Iris pigment epithelial cell (primary cell): ENCODE measurements at places on chromosomes 6 and 20.

DNA sequence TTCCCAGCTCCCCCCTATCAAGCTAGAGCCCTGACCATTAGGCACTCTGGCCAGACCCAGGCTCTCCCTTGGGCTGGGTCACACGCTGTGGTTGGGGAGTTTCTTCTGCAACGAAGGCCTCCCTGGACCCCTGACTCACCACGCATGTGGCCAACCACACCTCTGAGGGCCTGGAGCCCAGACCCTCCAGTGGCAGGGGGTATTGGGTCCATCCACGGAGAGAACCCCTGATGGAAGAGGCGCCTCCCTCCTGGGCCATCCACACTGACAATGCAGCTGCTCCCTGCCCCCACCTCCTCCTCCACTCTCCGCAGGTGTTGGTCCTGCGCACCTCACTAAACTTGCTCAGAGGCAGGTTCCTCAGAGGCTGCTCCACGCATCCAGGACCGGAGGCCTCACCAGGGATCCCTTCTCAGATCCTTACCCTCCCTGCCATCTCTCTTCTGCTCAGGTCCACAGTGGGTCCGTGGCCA is 125.4 kb downstream of the RNASET2 start:
- no peak for DNase-seq

DNA sequence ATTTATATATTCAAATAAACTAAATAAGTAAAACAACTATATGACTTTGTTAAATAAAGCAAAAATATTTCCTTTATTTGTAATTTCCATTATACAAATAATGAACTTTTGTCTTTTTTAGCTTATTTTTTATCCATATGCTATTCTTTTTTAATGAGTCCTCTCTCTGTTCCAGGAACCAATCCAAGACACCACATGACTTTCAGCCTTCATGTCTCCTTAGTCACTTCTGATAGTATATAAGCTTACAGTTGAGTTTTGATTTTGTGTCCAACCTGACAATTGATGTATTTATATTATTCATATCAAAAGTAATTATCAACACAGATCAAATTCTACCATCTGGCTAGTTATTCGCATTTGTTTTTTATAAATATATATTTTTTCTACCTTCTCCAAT is 582.3 kb upstream of the GJE1 start:
- peak; percentile 52 for DNase-seq

DNA sequence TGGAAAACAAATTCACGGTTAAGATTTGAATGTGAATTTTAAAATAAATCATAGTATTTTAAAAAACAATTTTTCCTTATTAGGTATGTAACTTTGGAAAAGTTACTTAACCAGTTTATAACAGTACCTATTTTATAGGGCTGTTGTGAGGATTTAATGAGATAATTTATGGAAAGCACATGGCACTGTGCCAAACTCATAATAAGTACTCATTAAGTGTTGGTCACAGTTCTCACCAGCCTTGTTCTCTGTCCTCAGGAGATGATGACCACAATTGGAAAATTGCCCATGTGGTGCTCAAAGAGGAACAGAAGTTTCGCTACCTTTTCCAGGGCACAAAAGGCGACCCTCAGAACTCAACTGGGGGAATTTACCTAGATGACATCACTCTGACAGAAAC is 39.6 kb downstream of the MEP1A start:
- no peak for DNase-seq

DNA sequence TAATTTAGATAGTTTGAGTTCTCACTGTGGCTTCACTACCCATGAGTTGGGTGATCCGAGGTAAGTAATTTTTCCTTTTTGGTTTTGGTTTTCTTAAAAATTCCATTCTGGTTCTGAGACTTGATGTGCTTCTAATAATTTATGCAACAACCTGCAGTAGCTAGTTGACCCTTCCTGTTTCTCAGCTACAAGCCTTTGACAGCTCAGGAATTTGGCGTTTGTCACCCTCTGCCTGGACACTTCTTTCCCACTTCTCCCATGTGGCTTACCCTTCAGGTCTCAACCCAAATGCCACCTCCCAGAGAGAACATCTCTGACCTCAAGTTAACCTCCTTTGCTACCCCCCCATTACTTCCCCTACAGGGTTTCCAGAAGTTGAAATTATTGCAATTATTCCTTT is 49.7 kb upstream of the TSHZ2 start:
- no peak for DNase-seq

DNA sequence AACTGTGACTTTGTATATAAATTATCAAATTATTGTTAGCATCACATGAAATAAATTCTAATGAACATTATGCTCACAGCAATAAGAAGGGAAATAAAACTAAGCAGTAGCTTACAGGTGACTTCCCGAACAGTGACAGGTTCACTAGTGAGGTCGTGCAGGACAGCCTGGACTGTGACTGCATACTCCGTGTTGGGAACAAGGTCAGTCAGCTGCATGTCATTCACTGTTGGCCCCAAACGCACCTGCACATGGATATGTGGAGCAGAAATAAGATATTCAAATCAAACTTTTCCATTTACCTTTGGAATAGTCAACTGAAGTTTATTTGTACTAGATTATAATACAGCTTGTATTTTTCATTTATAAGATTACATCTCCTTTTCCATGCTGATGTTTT is 60.6 kb downstream of the COL12A1 start:
- DNase-seq = no peak

DNA sequence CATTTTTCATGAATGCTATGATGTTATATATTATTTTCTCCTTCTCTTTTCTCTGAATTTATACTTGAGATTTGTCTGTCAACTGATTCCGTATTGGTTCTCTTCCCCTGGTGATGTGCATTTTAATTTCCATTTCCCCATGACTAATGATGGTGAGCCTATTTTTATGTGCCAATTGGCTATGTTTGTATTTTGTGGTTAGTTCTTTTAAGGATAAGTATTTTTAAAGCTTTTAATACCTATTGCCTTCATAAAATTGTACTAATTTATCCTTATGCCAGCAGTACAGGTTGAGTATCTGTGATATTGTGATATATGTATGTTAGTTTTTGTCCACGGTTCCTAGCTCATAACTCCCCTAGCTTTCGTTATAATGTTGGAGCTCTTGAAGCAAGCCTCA is 2.8 kb downstream of the POLH start:
- peak; percentile 29 for DNase-seq

DNA sequence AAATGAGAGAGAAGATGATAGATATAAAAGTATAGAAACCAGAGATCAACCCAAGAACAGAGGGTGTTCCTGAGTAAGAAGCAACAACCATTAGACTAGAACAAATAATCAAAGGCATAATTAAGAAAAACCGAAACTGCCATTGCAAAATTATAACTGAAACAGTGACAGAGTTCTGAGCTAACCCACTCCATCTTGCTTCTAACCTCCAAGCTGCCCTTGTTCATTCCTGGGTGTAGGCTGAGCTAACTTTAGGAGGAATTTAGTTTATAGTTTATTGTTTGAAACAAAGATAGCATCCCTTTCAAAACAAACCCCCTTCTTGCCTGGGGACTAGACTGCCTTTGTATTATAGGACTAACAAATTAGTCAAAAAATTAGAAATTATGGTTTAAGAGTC is 56.1 kb upstream of the PRND start:
- DNase-seq = no peak

DNA sequence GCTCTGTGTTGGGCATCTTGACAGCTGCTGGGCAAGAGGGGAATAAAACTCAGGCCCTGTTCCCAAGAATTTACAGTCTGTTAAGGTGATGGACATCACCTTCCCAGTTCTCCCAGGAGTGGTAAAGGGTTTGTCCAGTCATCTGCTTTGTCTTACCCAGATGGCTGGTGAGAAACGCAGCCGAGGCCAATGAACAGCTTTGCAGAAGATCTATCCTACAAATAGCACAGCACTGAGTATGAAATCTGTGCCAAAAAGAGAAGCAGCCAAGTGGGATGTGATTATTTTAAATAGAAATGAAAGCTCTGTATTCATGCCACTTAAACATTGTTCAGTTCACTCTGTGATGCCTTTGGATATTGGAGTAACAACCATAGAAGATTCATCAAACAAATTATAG is 132.7 kb upstream of the SLC22A16 start:
- no peak for DNase-seq

GRCh38 chr6:8948733-8949132 is 513.4 kb upstream of the SLC35B3 start:
- DNase-seq = no peak

- DNase-seq = no peak
Measured at GRCh38 chr20:57837208-57838035, 127.6 kb upstream of the PMEPA1 start.

DNA sequence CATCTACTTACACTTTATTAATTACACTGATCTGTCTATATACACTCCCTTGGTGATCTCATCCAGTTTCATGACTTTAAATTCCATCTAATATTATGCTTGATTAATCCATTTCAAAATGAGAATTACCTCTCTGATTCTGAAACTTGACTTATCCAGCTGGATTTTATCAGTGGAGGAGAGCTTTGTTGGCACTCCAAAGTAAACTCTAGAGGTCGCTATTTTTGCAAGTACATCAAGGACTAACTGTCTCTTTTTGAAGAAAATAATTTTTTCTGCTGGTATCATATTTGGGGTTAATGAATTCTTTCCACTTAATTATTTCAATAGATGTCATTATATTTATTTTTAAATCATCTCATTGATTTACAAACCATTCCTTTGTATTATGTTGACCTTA is 630.3 kb upstream of the MAN1A1 start:
- no peak for DNase-seq

DNA sequence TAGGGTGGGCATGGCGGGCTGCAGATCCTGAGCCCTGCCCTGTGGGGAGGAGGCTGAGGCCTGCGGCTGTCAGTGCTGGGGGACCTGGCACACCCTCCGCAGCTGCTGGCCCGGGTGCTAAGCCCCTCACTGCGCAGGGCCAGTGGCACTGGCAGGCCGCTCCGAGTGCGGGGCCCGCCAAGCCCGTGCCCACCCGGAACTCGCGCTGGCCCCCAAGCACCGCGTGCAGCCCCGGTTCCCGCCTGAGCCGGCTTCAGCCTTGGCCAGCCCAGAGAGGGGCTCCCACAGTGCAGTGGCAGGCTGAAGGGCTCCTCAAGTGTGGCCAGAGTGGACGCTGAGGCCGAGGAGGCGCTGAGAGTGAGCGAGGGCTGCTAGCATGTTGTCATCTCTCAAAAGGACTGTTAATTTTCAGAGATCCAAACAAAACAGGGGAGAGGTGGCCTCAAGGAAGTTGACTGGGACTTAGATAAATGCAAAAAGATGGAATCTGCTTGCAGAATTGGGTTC is 74.5 kb upstream of the RBM24 start:
- no peak for DNase-seq

DNA sequence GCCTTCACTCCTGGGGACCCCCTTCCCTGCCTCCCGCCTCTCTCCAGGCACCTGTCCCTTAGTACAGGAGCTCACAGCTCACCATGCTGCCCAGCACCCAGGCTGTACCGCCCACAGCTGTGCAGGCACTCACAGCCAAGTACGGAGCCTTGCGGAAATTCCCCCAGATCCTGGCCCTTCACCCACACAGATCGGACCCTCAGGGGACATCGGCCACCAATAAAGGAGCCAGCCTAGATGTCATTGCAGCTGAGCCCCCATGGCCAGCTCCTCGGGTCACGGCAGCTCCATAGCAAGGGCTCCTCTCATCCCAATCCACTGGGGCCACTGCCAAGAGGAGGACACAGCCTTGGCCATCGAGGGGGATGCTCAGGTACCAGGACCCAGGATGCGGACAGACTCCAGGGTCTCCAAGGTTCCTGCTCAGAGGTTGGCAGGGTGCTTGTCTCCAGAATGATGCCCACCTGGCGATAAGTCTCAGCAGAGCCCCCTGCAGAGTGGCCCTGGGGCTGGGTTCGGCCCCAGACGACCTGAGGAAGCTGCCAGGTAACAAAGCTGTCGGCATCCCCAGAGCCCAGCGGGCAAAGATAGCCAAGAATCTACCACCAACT is 82.3 kb downstream of the YTHDF1 start:
- no peak for DNase-seq

DNA sequence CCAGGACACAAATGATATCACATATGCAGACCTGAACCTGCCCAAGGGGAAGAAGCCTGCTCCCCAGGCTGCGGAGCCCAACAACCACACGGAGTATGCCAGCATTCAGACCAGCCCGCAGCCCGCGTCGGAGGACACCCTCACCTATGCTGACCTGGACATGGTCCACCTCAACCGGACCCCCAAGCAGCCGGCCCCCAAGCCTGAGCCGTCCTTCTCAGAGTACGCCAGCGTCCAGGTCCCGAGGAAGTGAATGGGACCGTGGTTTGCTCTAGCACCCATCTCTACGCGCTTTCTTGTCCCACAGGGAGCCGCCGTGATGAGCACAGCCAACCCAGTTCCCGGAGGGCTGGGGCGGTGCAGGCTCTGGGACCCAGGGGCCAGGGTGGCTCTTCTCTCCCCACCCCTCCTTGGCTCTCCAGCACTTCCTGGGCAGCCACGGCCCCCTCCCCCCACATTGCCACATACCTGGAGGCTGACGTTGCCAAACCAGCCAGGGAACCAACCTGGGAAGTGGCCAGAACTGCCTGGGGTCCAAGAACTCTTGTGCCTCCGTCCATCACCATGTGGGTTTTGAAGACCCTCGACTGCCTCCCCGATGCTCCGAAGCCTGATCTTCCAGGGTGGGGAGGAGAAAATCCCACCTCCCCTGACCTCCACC is 42.2 kb downstream of the SIRPA start:
- no peak for DNase-seq

DNA sequence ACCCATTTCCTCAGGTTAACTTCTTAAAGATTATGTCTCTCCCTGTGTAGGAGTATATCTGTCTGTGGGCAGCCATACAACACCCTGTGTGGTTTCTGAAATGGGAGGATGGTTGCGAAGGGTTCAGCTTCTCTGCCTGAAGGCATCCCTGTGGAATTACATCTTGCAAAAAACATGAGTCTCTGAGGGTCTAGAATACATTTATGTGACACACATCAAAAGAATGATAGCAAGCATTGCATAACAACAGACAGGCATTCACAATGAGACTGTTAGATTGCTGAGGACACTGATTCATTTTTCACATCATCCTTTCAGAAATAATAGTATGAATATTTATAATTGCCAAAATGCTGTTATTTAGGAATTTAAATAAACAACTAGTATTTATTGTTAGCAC is 670.9 kb downstream of the HTR1B start:
- DNase-seq = peak; percentile 84

GRCh38 chr6:111173946-111174345 is 86.6 kb downstream of the SLC16A10 start:
- DNase-seq = peak; percentile 0

- peak; percentile 85 for DNase-seq
Measured at GRCh38 chr6:158879180-158879579, 60.0 kb upstream of the EZR start.

- DNase-seq = no peak
Measured at GRCh38 chr6:168540713-168541291, 99.8 kb downstream of the SMOC2 start.

GRCh38 chr20:19832875-19833274 is 74.8 kb downstream of the RIN2 start:
- DNase-seq = no peak

- no peak for DNase-seq
Measured at GRCh38 chr6:1645466-1646185, 35.9 kb downstream of the FOXC1 start.

- no peak for DNase-seq
Measured at GRCh38 chr20:61931476-61932198, 134.0 kb downstream of the TAF4 start.

- no peak for DNase-seq
Measured at GRCh38 chr6:12507636-12508035, 208.9 kb upstream of the PHACTR1 start.
